ENCODE measurements at places on chromosomes 6 and 20. TPM values are rescaled to one million over a fixed set of nuclear protein-coding genes. Genes with fewer than 3 reads are reported as not detected.

DNA sequence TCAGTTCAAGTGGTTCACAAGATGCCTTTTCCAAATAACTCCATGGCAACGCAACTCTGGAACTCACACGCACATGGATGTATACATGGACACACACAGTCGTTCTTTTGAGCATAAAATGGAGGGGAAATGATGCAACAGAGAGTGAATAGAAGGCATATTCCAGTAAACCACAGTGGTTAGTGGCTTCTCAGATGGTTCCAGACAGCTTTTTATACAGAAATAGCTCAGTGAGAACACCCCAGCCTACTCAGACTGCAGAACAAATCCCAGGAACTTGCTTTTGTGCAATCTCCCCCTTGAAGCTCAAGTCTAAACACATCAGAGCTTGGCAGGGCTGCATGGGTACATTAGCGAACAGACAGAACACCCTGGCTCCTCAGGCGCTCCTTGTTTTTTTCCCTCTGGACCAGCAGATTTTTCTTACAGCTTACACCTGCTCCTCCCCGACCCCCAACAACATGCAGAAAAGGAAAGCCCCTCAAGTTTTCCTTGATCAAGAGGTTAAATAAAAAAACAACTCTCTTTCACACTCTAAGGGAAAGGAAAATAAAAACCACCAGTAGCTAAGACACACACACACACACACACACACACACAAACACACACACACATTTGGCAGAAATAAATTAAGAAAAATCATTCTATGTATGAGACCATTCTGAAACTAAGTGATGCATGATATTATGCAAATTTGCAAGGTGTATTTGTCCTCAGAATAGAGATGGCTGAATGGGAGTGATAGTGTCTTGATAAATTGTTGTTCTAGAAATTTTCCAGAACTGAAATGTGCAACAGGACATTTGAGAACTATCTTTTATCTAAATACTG lies 51.2 kb upstream of the RANBP9 start:
- no peak for DNase-seq

- DNase-seq, result peak; percentile 56
Measured at GRCh38 chr6:40721271-40721952, 134.2 kb upstream of the LRFN2 start.

- DNase-seq, result no peak
Measured at GRCh38 chr6:66065313-66065712, 358.3 kb upstream of the EYS start.

SCRT2 gene
- total RNA-seq, result not detected

GRCh38 chr20:24303393-24304170 lies 165.8 kb upstream of the SYNDIG1 start:
- DNase-seq, result peak; percentile 11

LPA gene
- not detected for total RNA-seq

SOBP gene
- total RNA-seq, result 9.5 TPM

- DNase-seq, result no peak
Measured at GRCh38 chr6:157763904-157764177, 59.2 kb upstream of the SNX9 start.

APOBEC2 gene
- not detected for total RNA-seq

OPN5 gene
- 0.16 TPM for total RNA-seq

FAM217B gene
- total RNA-seq, result 15.5 TPM

GRCh38 chr20:7996898-7997297 lies 22.7 kb downstream of the TMX4 start:
- DNase-seq, result no peak

- DNase-seq, result no peak
Measured at GRCh38 chr6:51299621-51300380, 481.1 kb downstream of the TFAP2B start.

- no peak for DNase-seq
Measured at GRCh38 chr6:107692351-107692750, 131.8 kb downstream of the SCML4 start.

B4GALT5 gene
- 73.3 TPM for total RNA-seq

MTO1 gene
- total RNA-seq, result 32.8 TPM

DNA sequence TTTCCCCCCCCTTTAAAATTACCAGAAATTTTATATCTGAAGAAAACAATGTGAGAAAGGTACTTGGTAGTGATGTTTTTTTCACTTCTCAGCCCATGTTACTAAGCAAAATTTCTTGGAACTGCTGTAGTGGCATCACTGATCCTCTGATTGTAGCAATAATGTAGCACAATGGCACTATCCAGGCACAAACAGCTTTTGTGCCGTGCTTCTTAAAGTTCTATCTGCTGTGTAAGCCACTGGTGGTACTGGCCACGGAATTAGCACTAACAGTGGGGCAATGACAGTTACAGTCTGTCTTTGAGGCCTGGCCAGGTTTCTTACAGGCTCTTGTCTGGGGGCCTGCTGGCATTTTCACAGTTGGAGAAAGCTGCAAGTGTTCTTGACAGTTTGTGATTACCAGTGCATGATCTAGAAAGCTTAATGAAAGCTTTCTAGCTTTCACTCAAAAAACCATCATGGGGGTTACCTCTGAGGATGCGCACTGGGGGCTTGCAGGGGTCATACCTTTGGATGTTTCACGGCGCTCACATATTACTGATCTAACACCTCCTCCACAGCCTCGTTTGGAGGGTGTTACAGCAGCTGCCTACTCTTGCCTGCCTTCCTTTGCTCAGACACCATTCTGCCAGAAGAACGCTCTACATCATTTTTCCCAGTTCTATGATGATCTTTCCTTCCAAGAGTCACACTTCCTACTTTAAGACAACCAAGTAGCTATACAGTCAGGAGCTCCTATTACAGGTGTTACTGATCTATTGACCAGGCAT lies 58.4 kb upstream of the ARMH2 start:
- no peak for DNase-seq

GJA10 gene
- total RNA-seq, result not detected

DNA sequence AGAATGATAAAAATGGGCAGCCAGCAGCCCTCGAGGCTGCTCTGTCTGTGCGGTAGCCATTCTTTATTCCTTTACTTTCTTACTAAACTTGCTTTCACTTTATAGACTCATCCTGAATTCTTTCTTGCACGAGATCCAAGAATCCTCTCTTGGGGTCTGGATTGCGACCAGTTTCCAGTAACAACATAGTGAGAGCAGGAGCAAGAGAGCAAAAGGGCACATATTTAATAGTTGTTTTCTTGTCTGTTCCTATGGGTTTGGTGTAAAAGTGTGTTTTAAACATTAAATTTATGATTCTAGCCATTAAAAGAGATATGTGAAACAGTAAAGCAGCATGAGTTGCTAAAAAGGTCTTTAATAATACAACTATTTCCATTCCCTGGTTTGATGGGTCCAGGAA lies 78.8 kb upstream of the OPRM1 start:
- no peak for DNase-seq

GSTA1 gene
- 1.3 TPM for total RNA-seq

PIGU gene
- total RNA-seq, result 15.9 TPM

- DNase-seq, result peak; percentile 27
Measured at GRCh38 chr20:400128-400453, 8.0 kb upstream of the RBCK1 start.

MAN1A1 gene
- total RNA-seq, result 68.5 TPM

TPBG gene
- 30.8 TPM for total RNA-seq

All from kidney (tissue), 22 donors.